ENCODE measurements at places on chromosomes 5 and 9.

GRCh38 chr9:105098370-105098769 is 146.1 kb upstream of the SLC44A1 start:
- DNase-seq, result no peak

GRCh38 chr5:39520232-39520572 is 95.4 kb upstream of the DAB2 start:
- DNase-seq, result peak; percentile 96

DNA sequence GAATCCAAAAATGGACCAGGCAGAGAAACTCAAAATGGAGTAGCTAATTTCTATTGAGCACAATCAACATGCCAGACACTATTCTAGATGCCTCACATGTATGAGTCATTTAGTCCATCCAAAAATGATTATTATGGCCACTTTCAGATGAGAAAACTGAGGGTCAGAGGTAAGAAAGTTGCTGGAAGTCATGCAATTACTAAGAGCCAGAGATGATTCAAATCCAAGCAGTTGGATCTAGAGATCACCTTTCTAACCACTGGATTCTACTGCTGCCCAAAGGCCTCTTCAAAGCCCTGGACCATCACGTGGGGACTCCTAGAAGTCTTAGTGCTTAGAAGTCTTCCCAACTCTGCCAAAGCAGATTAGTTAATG is 51.8 kb upstream of the HMHB1 start:
- no peak for DNase-seq

DNA sequence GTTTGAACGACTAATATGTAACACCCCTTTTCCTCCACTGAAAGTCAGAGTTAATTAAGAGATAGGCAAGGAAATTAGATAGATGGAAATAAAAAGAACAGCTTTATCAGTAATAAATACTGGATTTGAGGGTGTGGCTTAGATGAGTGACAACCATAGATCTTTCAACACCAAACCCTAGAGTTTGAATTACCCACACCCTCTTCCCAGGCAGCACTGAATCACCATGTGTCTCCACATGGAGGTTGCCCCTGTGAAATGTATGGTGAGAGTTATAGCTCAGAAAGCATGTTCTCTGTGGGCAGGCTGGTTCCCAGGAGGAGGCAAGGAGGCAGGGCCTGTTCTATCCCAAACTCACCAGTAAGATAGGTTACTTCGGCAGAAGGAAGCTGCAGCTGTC is 69.7 kb downstream of the TMEM174 start:
- no peak for DNase-seq

- no peak for DNase-seq
Observed at GRCh38 chr5:168916266-168916665, 337.1 kb upstream of the PANK3 start.

DNA sequence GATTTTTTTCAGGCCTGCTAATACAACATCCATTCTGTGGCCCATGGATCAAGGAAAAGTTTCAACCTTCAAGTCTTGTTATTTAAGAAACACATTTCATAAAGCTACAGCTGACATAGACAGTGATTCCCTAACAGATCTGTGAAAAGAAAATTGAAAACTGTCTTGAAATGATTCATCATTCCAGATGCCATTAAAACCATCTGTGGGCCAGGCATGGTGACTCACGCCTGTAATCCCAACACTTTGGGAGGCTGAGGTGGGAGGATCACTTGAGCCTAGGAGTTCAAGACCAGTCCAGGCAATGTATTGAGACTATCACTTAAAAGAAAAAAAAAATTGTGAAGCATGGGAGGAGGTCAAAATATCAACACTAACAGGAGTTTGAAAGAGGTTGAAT is 6.0 kb downstream of the RAPGEF6 start:
- DNase-seq, result peak; percentile 33

DNA sequence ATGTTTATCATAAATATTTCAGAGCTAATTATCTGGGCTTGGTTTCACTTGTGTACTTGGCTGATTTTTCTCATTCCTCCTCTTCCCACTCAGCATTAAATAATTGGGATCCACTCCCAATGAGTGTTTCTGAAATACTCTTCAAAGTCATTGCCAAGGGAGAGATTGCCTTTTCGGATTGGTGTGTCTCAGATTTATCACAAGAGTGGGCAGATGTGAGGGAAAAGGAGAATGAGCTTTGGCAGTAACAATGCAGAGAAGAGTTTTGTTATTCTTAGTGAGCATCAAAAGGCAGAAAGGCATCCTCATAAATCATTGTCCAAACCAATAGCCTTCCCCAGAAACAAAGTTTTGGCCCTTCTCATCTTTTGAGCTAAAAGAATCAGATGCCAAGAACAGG is 79.2 kb downstream of the SEMA5A start:
- no peak for DNase-seq

DNA sequence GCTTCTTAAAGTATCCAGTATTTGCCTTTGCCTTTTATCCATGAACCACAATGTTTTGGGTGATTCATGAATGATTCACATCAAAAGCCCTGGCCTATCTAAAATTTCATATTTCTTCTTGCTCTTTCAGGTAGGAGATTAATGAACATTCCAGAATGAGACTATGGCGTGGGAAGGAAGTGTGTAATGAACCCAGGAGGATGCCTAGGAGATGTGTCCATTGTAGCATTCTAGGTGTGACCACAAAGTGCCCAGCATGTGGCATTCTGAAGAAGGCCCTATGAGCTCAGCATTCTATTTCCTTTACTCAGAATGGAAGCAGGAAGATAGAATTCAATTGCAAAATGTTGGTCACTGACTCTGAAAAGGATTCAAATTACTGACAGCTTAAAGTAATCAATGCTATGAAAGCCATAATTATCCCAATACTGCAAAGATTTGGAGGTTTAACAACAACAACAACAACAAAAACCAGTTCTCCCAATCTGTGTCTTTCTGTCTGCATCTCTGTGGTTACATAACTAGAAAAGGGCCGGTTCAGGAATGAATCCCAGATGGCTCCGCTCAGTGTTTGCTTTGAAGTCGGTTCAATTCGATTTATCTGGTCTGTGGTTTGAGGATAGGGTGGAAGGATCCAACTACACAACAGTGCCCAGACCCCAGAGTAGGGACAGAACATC is 126.7 kb downstream of the FOXD1 start:
- DNase-seq, result peak; percentile 92

DNA sequence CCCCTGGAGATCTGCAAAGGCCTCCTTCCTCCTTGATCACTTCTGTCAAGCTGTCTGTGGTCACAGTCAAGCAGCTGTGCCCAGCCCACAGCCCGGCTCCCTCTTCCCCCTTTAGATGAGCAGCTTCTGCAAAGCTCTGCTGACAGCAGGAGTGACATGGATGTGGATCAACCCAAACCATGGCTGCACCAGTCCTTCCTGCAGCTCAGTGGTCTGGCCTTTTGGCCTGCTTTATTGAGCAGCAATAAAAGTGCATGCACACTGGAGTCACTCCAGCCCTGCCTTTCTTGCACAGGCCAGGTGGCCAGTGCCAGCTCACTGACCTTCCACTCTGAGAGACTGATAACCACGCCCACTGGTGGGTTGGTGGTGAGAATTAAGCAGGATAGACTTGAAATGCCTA is 91.3 kb upstream of the OTULINL start:
- DNase-seq, result no peak

GRCh38 chr9:137014166-137014565 is 13.9 kb downstream of the ABCA2 start:
- DNase-seq, result no peak

GRCh38 chr5:1010181-1010510 is 1.5 kb downstream of the NKD2 start:
- no peak for DNase-seq

DNA sequence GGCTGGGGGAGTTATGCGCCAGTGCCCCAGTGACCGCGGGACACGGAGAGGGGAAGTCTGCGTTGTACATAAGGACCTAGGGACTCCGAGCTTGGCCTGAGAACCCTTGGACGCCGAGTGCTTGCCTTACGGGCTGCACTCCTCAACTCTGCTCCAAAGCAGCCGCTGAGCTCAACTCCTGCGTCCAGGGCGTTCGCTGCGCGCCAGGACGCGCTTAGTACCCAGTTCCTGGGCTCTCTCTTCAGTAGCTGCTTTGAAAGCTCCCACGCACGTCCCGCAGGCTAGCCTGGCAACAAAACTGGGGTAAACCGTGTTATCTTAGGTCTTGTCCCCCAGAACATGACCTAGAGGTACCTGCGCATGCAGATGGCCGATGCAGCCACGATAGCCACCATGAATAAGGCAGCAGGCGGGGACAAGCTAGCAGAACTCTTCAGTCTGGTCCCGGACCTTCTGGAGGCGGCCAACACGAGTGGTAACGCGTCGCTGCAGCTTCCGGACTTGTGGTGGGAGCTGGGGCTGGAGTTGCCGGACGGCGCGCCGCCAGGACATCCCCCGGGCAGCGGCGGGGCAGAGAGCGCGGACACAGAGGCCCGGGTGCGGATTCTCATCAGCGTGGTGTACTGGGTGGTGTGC is at the start of gene RXFP3:
TSS of gene RXFP3 (plus strand) at position 6 of the 636 bp plus-strand sequence. CDS start at position 361, 355 bp downstream.
- DNase-seq, result peak; percentile 65

DNA sequence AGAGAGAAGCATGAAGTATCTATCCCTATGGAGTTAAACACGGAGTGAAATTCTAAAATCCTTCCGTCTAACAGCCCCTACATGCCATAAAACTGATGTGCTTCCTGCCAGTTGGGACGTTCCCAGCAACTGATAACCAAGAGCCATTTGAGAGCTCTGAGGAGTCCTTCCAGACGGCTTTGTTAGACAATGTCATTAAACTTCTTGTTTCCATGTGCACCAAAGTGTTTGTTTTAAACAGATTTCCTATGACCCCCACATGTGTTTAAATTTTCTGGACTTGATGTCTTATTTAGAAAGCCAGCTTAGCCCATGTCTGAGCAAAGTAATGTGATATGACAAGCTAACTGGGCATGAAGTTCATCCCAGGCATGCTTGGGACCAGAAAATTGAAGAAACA is 57.2 kb upstream of the LPAR1 start:
- DNase-seq, result peak; percentile 9

- DNase-seq, result no peak
Observed at GRCh38 chr5:55599148-55600050, 64.6 kb upstream of the PLPP1 start.

DNA sequence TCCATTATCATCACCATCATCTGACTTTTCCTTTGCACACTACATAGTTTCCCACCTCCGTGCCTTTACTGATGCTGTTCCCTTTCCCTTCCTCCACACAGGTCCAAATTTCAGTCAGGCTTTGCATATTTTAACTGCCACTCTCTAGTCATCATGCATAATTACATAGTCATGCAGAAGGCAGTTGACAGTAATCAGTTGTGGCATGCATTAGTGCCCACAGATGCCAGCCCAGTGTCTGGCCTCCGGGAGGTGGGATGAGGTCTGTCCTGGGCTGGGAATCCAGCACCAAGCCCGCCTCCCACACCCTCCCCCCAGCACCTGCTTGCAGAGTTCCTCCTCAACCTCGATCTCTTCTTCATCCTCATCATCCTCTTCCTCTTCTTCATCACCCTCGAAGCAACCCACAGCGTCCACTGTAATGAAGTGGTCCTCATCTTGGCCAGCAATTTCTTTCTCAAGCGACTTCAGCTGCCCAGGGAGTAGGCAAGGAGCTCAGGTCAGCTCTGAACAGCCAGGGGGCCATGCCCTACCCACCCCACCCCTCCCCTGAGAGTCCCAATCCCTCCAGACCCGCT is 8.8 kb downstream of the BBLN start:
- no peak for DNase-seq

DNA sequence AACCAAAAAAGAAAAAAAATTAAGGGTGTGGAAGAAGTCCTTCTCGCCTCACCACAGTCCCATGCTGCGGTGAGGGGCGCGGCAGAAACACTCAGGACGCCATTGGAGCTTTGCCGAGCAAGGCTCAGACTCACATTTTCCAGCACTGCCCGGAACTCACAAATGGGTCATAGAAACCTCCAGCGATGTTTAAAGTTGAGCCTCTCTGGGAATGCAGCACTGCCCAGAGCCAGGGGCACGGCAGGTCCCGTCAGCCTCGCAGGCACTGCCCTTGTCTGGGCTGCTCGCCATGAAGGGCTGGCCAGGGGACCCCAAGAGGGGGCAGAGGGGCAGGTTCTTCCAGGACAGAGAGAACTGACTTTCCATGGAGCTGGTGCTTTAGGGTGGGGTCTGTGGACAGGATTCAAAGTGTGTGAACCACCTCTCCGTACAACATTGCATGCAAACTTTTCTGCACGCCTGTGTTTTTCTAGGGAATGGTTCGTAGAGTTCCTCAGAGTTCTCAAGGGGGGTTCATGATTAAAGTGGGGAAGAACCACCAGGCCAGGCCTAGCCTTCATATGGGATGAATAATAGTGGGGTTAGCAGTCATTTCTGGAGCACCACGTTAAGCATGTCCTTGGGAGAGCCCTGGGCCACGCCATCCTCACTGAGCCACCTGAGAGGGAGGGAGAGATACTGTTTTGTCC is 38.4 kb downstream of the PRRX2 start:
- DNase-seq, result no peak

DNA sequence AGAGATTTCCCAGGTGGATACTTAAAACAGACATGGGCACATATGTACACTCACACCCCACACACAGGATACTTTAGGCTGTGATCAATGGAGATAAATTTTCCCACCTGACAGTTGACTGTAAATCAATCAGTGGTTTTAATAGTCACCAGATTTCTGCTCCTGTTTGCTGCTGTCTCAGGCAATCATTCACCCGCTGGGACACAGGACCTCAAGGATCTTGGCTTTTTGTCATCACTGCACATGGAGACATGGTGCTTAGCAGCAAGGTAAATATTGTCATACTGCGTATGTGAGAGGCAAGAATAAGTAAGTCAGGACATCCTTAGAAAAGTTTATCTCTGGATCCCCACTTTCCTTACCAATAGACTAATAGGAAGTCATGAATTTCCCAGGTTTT is 60.8 kb upstream of the KLF9 start:
- DNase-seq, result no peak

DNA sequence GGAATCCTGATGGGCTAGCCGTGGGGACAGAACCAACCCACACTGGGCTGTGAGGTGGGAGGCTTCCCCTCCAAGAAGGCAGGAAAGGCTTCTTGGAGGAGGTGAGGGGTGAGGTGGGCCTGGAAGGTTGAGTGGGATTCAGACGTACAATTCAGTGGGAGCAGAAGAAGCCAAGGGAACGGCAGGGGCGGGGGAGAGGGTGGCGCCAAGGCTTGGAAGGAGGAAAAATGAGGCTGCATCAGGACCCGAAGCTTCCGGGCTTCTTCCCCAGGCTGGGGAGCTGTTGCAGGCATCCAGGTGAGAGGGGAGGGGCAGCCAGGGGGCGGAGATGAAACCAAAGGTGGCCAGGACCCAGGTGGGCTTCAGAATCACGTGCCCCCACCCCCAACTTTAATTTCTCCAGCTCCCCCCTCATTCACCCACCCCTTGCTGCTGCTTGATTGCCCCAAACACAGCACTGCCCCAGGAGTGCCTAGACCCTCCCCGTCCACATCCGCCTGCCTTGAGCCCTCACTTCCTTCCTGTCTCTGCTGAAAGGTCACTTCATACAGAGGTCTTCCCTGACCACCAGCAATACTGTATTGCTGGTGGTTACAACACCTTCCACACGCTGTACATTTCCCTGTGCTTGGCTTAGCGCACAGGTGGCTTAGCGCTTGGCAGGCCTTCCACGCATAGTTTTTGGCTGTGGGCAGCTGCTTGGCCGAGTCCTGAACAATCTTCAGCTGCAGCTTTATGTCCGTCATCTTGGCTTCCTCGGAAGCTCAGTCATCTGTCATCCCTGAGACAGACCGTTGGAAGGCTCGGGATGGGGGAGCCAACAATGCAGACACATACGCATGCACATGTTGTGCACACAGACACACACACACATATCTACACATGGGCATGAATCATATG is 193.5 kb downstream of the RGS3 start:
- no peak for DNase-seq
